ENCODE measurements at places on chromosomes 3 and 15.
A peak's percentile ranks its signal among the peaks of the same experiment; 100 is the strongest.

- no peak for DNase-seq
Measured at GRCh38 chr15:36701336-36701735, 121.9 kb downstream of the CDIN1 start.

- peak; percentile 15 for DNase-seq
Measured at GRCh38 chr15:45402955-45403877, 24.9 kb upstream of the GATM start.

DNA sequence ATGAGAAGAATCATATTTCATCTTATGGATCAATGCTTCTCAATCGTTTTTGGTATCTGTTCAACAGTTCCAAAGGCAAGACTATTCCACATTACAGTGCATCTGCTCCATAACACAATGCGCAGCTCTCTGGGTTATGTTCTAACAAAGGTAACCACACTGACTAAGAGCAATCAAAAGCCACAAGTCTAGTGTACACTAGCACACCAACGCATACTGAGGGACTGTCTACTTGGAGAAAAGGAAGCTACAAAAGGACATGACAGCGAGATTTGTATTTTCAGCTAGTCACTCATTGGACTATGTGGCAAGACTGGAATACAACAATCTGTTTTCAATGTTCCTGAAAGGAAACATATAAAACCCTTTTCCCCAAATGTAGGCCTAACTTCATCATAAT, 35.8 kb downstream of the SETD2 start:
- DNase-seq: no peak

GRCh38 chr3:58191361-58191991, 19.3 kb downstream of the DNASE1L3 start:
- no peak for DNase-seq

DNA sequence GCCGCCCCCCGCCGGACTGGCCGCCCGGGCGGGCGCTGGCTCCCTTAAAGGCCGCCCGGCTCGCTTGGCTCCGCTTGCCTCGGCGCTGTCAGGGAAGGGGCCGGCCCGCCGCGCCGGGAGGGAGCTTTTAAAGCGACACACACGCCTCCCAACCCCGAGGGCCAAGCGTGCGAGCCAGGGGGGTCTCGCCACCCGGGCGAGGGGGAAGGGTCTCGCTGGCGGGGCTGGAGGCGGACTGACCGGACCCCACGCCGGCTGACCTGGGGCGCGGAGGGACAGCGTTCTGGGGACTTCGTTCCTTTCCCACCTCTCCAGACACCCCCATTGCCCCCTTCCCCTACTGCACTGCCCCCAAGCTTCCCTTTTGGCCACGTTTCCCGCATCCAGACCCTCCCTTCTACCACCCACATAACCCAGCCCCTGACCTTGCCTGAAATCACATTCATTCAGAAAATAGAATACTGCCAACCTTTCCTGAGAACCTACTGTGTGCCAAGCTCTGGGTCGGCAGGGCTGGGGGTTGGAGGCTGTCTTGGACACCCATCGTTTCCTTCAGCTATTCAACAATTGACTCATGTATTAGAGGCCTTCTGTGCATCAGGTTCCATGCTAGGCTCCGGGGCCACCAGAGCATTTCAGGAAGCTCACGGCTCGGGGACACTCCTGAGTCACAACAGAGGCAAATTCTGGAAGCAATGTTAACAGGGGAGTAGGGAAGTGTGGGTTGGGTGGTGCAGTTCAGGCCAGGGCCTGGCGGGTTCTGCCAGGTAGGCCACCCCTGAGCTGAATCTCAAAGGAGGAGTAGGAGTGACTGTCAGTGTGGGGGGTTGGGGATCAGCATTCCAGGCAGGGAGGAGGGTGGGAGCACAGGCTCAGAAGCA, at the start of gene INSYN1:
Gene INSYN1, minus strand, starts transcription at position 102 of the 881 bp plus-strand sequence. CDS start 2,221 bp downstream, outside the sequence.
- DNase-seq: peak; percentile 65

- no peak for DNase-seq
Measured at GRCh38 chr3:38606561-38606960, 42.9 kb downstream of the SCN5A start.

GRCh38 chr15:48414015-48414414, 82.8 kb downstream of the DUT start:
- no peak for DNase-seq
